SHP77 (cell line): ENCODE measurements at places on chromosomes 1 and 21.
A peak's percentile ranks its signal among the peaks of the same experiment; 100 is the strongest.

GRCh38 chr1:14906665-14907064 is 246.9 kb upstream of the TMEM51 start:
- no peak for DNase-seq

GRCh38 chr1:109115685-109116084 is 1.8 kb downstream of the ELAPOR1 start:
- no peak for DNase-seq

- DNase-seq, result no peak
These were observed 21.9 kb downstream of the FAM3B start for GRCh38 chr21:41338455-41338854.

DNA sequence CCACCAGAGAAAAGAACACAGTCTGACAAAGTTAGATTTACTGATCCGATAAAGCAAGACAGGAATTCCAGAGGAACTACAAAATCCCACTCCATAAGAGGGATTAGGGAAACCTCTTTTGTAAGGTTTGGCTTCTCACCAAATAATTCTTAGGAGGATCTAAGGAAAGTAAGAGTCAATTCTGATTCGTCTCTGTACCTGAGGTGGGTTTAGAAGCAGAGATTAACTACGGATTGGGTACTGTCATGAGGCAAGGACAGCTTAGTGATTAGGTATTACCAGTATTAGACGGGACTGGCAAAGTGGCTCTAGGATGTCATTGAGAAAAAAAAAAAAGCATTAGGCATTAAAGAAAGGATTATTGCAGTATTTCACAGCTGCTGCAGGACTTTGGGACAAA is 371.7 kb upstream of the BRINP3 start:
- no peak for DNase-seq

DNA sequence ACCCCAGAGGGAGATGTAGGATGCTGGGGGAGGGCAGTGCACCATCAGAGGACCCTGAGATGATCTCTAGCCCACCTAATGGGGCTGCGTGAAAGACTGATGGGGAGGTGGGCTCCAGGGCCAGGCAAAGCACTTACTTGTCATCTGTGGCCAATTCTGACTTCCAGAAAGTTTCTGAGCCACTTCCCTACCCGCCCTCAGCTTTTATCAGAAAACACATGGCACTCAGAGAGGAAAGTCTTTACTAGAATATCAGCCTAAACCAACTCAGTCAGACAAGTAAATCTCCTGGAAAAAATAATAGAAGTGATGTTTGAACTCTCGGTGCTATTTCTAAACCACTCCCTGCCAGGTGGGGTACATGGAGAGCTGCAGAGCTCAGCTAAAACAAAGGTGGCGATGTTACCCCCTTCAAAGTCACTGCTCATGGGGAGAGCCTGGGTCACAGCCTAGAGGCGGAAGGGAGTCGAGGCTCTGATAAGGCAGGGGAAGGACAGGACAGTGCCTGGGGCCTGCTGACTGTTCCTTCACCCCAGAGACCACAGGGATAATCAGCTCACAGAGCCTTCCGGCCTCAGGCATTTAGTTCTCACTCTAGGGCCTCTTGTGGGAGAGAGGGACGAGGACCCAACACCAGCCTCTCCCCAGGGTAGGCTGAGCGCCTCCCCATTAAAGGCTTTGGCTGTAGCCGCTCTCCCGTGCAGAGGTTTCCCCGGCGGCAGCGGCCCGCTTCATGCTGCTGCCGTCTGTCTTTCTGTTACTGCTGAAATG is 14.2 kb downstream of the SMIM12 start:
- no peak for DNase-seq

- DNase-seq, result no peak
These were observed 14.7 kb downstream of the CLSTN1 start for GRCh38 chr1:9809100-9809510.

DNA sequence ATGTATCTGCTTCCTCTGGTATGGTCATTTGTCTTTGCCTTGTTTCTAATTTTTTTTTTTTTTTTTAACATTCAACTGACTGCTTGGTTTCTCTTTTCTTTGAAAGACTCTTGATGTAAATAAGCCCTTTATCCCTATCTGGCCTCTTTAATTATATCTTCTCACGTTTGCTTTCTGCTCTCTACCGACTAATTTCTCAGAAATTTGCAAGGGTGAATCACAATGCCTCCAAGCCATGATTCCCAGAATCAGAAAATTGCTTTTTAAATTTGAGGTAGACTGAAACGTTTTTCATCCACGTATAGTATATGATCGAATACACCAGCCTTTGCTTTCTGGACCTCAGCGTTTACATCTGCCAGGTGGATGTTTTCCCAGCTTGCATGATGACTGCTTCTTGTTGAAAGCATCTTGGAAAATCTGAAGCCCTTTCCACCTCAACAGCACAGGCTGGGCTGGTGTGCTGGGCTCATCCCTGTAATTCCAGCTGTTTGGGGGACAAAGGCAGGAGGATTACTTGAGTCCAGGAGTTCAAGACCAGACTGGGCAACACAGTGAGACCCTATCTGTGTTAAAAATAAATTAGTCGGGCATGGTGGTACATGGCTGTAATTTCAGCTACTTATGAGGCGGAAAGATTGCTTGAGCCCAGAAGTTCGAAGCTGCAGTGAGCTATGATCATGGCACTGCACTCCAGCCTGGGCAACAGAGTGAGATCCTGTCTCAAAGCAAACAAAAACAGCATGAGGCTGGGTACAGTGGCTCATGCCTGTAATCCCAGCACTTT is 35.0 kb upstream of the GPR137B start:
- DNase-seq, result no peak

DNA sequence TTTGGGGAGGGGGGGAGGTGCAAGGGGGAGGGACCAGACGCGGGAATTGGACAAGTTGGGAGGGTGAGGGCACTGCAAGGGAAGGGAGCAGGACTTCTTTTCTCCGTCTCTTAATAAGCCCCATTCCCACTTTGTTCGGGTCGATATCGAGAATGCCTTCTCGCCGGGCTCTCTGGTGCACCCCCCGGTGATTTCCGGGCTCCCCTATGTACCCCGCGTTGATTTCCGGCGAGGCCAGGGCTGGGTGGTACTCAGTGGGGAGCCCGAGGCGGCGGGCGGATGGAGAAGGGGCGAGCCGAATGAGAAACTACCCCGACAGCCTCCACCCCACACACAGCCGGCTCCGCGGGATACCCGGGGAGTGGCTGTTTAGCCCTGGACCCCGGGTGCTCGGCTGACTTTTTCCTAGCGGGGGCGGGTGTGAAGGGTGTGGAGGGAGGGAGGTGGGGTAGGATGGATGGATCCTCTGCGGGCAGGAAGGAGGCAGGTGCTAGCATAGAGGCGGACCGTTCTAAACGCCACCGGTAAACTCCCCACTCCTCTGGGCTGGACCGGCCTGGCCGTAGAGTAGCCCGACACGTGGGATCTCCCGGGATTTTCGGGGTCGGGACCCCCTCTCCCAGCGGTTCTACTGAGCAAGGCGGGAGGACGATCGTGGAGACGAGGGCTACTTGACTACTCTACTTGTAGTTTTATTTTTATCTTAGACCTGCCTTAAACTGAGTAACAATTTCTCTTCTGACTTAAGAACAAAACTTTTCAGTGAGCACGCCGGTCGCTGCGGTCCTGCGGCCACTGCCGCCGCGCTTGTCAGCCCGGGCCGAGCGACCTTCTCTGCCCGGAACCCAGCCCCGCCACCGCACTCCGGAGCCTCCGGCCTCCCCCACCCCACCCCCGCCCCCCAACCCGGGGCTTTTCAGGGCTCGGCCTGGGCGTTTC is 1.0 kb downstream of the RNF220 start:
- DNase-seq, result peak; percentile 11

- DNase-seq, result no peak
These were observed 28.6 kb downstream of the PIK3CD start for GRCh38 chr1:9680091-9680490.

DNA sequence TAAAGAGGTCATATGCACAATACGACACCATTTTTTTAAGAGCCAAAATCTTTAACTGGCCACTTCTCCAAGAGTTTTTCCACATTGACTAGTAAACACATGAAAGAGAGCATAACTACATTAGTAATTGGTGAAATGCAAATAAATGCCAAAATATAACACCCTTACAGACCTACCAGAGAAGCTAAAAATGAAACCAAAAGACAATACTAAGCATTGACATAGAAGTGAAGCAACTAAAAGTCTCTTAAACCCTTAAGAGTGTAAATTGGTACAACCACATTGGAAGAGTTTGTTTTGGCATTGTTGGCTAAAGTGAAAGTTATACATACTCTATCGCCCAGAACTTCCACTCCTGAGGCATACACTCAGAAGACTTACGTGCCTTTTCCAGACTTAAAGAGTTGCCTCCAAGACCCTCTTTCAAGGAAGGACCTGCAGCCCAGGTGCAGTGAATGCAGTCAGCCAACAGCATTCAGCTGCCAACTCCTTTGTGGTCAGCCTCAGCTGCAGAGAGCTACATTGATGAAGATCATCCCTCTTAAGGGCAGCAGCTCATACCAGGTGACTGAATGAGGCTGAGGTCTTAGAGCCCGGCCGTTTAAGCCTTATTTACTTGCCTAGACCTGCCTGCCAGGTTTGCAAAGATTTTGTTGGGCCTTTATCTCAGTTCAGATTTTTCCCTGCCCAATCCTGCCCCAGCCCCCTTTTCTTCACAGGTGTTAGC is 839.1 kb upstream of the ADGRL2 start:
- peak; percentile 89 for DNase-seq

DNA sequence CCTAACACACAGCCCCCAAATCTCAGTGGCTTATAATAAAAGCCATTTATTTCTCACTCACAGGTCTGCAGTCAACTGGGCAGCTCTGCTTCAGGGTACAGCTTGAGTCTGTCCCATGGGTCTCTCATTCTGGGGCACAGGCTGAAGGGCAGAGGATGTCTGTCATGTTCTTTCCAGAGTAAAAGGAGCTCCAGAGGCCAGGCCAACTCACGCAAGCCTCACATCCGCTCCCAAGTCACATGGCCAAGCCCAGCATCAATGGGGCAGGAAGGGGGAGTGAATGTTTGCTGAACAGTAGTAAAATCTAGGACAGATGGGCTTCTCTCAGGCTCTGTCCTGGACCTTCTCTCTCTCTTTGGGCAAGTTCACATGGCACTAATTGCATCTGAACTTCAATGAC is 7.1 kb upstream of the SSBP3 start:
- DNase-seq, result peak; percentile 37

DNA sequence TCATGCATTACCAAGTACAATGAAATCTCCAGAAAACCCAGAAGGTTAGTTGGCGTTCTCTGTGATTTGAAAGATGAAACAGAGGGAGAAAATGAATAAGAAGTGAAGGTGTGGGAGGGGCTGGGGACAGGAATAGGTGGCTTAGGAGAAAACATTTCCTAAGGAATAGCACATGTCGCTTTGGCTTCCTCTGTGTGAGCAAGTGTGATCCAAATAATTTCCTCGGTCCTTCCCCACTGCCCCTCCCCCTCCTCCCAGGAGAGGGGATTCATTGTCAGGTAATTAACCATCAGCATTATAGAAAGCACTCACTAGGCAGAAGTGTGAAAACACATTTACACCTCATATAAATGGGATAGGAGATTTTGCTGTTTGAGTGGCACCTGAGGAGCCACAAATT is 105.5 kb downstream of the NUF2 start:
- no peak for DNase-seq

GRCh38 chr1:22107126-22107525 is 35.8 kb downstream of the WNT4 start:
- no peak for DNase-seq

- no peak for DNase-seq
These were observed 40.1 kb downstream of the PTPRC start for GRCh38 chr1:198678901-198679329.

DNA sequence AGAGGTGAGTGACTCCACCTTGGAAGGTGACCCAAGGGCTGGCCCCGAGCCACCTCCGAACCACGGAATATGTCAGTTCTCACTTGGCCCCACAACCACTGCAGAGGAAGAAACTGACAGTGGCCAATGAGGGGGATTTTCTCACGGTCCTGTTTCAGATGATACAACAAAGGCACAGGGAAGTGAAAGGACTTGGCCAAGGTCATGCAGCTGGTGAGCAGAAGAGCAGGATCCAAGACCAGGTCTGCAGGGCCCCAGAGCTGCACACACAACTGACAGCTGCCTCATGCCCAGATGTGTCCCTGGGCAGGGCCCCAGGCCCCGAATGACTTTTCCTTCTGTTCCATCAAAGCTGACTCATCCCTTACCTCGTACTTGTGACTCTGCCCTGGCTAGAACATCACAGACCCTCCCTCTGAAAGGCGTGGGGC is 25.8 kb upstream of the EVA1B start:
- no peak for DNase-seq

GRCh38 chr1:6985549-6986276 is 200.5 kb downstream of the CAMTA1 start:
- DNase-seq, result no peak

DNA sequence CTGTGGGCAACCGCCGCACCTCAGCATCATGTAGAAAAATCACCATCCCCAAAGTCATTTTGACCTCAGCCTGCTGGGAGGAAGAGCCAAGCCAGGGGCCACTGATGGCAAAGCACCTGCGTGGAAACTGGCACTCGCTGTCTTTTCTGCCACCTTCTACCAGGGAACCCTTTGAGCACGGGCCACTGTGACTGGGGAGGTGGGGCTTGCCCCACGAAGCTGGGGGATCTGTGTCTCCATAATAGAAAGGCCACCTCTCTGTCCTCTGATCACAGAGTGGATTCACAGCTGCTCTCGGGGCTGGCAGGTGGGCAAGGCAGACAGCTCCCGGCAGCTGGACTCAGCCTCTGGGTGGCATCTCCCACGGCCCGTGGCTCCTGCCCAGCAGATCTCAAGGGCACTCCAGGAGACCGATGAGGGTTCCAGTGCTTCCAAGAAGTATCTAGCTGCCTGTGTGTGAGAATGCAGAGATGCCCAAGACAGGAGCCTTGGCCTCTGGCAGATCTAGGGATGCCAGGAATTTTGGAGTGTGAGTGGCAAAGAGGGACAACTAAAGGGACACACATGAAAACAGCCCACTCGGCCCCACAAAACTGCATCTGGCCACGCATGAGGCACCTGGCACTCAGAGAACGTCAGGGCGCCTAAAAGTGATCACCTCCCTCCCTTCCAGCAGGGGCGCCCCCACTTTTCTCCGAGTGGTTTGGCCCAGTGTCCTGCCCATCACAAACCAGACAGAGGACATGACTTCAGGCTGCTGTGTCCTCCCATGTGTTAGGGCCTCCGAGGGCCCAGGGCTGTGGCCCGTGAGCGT is 102.6 kb downstream of the PDE9A start:
- DNase-seq, result no peak

- DNase-seq, result no peak
These were observed 60.3 kb downstream of the CDC42BPA start for GRCh38 chr1:227257964-227258363.

DNA sequence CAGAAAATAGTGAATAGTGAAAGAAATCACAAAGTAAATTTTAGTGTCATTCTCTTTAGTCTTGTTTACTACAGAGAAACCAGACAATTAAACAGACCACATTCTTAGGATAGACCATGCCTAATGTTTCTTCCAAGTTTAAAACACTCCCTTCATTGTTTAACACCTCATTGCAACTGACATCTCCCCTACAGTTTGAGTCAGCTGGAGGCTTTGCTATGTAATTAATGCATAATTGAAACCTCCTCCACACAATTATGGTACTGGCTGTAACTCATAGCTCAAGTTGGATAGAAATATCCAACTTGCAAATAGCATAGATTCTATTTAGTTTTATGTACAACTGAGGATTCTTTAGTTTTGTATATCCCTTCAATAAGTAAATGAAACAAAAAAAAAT is 35.2 kb upstream of the B3GALT2 start:
- DNase-seq, result no peak
